ENCODE measurements at places on chromosomes 4 and X. TPM values are rescaled to one million over a fixed set of nuclear protein-coding genes. Genes with fewer than 3 reads are reported as not detected.
A peak's percentile ranks its signal among the peaks of the same experiment; 100 is the strongest.

DNA sequence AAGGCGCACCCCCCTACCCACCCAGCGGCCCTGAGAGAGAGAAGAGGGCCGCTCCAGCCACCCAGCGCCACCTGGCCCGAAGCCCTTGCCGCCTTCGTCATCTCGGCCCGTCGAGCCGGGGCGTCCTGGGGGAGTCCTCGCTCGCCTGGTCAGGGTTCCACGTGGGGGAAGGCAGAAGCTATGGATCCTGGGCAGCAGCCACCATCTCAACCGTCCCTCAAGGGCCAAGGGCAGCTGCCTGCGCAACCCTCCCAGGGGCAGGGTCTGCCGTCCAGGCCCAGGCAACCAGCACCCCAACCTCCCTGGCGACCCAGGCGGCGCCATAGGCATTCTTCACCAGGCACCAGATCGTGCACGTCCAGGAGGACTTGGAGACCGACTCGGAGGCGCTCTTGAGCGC, 51.5 kb upstream of the IL13RA2 start:
- DNase-seq: no peak

GRCh38 chrX:152869972-152870371, 27.9 kb upstream of the ZNF185 start:
- no peak for DNase-seq

DNA sequence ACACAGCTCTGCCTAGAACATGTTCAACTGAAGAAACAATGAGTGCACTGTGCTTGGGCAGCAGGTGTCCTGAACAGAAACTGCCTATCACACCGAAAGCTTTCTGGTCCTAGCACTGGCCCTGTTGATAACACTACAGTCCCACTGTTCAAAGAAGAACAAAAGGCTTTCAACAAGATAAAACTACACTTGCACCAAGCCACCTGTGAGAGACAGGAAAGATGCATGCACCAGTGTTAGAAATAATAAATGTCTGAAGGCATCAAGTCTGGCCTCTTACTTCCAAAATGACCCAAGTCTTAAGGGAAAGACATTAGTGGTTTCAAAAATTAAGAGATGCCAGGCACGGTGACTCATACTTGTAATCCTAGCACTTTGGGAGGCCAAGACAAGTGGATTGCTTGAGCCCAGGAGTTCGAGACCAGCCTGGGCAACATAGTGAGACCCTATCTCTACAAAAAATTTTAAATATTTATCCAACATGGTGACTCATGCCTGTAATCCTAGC, 68.7 kb downstream of the APBB2 start:
- no peak for DNase-seq

DNA sequence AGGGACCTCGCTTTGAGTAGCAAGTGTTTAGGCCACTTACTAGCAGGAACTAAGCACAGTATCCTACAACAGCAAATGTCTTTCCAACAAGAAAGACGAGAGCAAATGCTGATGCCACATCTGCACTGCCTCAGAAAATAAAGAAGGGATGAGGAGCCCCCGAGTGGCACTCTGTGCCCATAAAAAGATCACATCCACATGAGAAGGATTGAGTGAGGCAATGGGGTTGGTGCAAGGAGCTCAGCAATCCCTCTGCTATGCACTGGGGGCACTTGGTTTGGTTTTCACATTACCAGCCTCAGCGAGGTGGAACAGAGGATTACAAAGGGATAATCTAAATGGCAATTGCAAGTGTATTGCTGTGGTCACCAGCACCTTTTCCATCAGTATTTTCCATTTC, 252.8 kb upstream of the SLC7A11 start:
- DNase-seq: no peak

DNA sequence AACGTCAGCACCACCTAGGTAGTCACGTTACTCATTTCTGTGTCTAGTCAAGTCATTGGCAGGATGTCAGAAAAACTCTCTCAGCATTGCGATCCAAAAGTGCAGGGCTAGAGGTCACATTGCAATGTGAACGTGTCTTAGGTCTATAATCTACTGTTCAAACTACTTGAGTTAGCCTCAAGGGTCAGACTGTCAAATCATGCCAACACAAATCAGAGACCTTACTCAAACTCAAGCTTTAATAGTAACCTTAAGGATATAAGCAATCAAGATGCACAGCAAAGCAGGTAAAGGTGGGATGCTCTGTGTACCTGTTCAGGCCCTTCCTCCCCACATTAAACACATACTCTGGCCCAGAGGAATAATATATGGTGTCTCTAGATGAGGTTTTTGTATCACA, 114.4 kb upstream of the NOCT start:
- no peak for DNase-seq

DNA sequence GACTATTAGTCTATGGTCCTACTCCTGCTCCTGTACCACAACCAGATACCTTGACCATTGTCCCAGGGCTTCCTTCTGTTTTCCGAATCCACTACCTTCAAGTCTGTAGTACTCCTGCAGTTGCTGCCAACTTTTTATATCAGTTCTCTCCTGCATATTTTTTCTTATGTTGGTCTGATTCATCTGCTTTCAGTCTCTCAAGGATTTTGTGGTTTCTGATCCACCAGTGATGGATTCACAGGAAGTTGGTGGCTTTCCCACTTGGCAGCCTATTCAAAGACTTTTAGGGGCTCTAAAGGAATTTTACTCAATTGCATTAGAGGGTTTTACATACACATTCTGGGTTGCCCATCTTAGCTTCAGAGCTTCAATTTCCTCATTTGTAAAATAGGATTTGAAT, 23.6 kb downstream of the KIF4A start:
- DNase-seq: no peak

DNA sequence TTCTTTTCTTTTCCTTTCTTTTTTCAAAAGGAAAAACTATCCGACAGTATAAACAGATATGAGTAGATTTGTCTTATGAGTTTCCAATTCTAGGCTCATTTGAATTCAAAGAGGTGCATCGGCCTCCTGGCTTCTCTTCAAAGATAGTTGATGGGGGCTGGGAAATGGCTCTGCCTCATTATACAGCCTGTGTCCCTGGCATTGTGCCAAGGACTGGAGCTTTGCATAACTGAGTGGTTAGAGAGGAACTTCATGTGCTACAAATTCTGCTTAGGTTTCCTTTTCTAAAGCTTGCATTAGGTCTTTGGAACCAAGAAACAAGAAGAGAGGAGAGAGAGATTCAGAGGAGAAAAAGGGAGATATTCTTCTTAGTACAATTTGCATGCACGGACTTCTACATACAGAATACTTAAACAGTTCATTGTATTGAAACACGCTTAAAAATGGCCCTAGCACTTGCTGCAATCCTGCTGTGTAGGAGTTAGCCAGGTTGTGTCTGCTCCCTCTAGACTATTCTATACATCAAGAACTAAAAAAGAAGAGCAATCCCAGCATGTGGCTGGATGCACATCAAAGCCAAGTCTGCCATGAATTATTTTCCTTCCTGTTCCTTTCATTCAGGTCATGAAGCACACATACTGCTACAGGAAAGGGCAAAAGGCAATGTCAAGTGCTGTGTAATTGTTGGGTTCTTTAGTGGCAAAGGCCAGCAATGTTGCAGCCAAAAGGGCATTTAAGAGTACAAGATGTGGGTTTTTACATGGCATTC, 70.9 kb downstream of the INTS12 start:
- peak; percentile 55 for DNase-seq

GRCh38 chrX:125205133-125205917, 114.3 kb upstream of the TEX13C start:
- DNase-seq: no peak

DNA sequence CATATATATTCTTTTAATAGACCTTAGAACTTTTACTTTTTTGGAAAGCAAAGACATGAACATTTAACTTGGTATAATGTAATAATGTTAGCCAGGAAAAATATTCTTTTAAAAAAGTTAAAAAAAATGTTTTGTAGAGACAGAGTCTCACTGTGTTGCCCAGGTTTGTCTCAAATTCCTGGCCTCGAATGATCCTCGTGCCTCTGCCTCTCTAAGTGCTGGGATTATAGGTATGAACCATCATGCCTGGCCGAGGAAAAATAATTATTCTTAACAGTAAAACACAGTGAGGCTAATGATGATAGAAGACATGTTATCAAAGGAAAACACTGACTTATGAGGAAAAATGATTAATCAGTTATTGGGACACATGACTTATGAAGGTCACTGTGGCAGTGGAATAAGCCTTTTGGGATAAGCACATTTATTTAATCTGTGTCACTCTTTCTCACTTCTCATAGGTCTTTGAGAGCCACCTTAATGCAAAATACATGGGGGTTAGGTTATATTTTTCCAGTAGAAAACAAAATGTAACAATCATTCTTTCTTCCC, 6.0 kb upstream of the BMP2K start:
- no peak for DNase-seq

- DNase-seq: no peak
Observed at GRCh38 chr4:79632114-79632513, 224.1 kb upstream of the GK2 start.

DNA sequence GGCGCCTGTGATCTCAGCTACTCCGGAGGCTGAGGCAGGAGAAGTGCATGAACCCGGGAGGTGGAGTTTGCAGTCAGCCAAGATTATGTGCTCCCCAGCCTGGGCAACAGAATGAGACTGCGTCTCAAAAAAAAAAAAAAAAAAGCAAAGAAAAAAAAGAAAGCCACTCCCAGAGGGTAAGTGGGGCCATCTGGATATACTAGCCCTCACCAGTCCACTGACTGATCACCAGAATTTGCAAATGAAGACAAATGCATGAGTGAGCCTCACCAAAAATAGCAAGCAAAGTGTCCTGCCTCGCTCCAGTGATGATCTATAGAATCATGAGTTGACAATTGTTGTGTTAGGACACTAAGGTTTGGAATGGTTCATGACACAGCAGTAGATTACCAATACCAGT, 47.6 kb downstream of the ZFP42 start:
- no peak for DNase-seq

DNA sequence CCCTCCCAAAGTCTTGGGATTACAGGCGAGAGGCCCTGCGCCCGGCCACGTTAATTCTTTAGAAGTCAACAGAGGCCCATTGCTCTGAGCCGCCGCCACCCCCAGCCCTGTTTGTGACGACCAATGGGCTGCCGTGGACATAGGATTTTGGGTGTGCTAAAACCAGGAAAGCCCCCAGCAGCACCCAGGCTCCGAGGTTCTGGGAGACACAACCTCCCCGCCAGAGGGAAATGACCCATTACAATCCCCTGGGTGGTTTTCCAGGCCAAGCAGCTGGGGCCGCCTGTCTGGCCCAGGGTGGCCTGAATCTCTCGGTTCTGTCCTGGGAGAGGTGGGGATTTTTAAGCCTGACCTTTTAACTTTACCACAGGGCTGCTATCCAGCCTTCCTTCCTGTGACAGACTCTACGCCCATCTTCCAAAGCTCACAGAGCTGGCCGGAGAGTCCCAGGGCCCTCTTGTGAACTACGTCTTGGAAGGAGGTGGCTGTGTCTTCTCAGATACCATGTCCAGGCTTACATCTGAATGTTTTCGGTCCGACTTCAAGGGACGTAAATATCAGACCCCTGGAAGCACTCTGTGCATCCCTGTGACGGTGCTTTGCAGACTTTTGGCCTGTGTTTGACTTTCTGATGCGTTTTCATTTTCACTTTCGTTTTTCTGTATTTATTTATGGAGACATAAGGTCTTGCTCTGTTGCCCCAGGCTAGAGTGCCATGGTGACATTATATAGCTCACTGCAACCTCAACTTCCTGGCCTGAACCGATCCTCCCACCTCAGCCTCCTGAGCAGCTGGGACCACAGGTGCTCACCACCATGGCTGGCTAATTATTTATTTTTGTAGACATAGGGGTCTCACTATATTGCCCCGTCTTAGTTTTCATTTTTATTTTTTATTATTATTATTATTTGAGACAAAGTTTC, 36.0 kb downstream of the P2RY8 start:
- DNase-seq: peak; percentile 85

DNA sequence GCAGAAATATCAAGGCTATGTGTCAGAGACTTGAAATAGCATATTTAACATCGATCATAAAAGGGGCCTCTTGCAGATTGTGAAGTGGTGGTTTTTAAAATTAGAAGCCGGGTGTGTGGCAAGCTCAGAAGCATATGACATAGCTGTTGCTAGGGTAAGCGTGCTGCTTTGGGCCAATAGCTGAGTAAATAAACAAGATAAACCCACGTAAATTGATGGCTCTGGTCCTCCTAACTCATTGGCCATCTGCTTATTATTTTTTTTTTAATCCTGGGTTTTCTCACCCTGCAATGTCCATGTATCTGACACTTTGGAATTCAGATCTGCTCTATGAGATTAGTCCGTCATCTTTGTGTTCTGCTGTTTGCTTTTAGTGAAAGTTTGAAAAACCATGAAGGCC, 32.6 kb upstream of the STOX2 start:
- no peak for DNase-seq

DNA sequence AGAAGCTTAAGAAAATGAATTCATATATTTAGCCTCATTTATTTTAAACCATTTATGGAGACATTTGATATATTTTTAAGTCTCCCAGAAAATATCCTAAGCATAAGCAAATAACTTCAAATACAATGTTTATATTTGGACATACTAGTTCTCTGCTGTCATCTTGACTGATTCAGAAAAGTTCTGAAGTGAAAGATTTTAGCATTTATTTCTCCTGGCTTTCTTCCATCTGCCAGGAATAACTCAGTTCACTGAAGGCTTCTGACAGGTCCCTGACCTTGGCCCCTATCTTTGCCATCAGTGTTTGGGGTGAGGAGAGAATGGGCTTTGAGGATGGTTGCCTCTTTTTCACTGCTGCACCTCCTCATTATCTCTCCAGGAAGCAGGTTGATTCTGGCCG, 115.7 kb downstream of the SLIT2 start:
- no peak for DNase-seq

DNA sequence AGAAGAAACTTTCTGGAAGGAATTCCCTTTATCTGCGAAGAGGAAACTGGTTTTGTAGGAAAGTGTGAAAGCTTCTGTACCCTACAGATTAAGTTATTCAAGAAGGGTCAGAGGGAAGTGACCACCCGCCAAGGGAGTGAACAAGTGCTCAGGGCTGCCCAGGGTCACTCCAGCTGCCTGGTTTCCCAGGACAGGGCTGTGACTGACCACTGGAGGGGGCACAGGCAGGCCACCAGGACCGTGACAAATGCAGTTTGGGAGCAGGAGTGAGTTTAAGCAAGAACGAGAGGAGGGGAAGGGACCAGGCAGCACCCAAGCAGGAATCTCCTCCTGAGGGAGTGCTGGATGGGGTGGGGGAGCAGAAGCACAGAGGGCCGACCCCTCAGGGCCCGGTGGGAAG, 34.2 kb downstream of the ZFYVE28 start:
- no peak for DNase-seq

DNA sequence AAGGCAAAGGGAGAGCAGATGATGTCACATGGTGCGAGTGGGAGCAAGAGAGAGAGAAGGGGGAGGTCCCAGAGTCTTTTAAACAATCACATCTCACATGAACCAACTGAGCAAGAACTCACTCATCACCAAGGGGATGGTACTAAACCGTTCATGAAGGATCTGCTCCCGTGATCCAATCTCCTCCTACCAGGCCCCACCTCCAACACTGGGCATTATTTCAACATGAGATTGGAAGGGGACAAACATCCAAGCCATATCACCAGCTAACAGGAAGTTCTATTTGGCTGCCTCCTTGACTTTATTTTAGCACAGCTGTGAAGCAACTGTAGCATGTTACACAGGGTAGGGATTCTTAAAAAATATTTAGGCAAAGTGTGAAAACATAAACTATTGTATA, 102.5 kb downstream of the DDIT4L start:
- DNase-seq: no peak

Gene IL13RA1
- total RNA-seq: 36.7 TPM

Gene RGN
- total RNA-seq: 0.25 TPM

Gene CPLX1
- total RNA-seq: not detected

Gene EMCN
- not detected for total RNA-seq

Gene SH3D19
- total RNA-seq: not detected

Gene TMPRSS11E
- not detected for total RNA-seq

Gene NSG1
- total RNA-seq: not detected

Gene PNPLA4
- total RNA-seq: 4.4 TPM

Gene PABPC1L2B
- not detected for total RNA-seq

Gene USP26
- not detected for total RNA-seq

Gene CUL4B
- total RNA-seq: 53.5 TPM

Data from B cell (primary cell).